ENCODE measurements at places on chromosomes 2 and 18.

GRCh38 chr18:48530399-48531081, 8.3 kb upstream of the CTIF start:
- no peak for DNase-seq

GRCh38 chr2:226644399-226644865, 155.2 kb downstream of the IRS1 start:
- peak; percentile 25 for DNase-seq

GRCh38 chr2:214341646-214342045, 69.2 kb upstream of the VWC2L start:
- DNase-seq, result no peak

- no peak for DNase-seq
Measured at GRCh38 chr2:240630771-240631547, 5.7 kb downstream of the GPR35 start.

GRCh38 chr18:1078301-1078700, 173.6 kb downstream of the ADCYAP1 start:
- DNase-seq, result no peak

DNA sequence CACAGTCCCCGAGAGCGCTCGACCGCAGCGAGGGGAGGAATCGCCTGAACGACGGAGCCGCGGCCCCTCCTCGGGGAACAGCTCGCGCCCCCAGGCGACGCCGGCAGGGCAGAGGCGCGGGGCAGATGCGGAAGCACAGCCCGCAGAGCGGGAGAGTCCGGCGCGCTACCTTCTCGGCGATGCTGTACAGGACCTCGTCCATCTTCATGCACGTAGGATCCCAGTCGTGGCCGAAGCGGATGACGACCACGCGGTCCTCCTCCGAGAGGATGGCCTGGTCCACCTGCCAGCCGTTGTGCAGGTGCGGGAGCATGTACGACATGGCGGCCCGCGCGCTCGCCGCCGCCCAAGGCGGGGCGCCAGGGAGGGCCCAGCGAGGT, 302 bp downstream of the TXNL4A start:
- DNase-seq, result peak; percentile 53

DNA sequence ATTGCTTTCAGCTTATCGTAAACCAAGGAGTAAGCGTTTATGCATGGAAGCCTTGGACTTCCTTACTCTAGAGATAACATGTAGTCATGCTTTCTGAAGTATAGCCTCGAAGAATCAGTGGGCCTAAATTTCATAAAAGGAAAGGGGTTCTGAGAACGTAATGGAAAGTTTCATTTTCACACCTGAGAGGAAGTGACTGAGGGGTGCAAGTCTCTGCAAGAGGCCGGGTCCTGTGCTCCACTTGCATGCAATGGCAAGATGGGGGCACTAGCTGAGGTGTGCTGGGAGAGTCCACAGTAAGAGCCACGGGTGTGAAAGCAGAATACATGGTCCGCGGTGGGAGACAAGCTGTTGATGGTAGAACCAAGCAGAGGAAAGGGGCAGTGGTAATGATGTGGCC, 36.5 kb upstream of the C1D start:
- DNase-seq, result no peak

GRCh38 chr2:15923597-15923996, 16.8 kb upstream of the MYCN start:
- DNase-seq, result no peak

DNA sequence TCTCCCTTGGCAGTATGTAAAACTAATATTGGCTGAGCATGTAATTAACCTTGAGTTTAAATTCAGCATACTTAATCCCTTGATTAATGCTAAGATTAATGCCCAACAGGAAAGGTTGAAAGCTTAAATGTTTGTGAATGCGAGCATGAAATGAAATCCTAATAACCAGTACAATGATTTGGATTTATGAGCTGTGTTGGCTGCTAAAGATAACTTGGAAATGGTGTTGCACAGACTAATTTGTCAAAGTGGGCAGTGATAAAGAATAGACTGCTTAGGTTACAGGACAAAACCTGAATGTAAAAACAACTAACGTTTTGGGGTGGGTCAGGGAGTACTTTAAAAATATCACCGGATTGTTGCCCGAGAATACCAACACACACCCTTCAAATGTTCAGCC, 70.6 kb downstream of the MGAT5 start:
- no peak for DNase-seq

DNA sequence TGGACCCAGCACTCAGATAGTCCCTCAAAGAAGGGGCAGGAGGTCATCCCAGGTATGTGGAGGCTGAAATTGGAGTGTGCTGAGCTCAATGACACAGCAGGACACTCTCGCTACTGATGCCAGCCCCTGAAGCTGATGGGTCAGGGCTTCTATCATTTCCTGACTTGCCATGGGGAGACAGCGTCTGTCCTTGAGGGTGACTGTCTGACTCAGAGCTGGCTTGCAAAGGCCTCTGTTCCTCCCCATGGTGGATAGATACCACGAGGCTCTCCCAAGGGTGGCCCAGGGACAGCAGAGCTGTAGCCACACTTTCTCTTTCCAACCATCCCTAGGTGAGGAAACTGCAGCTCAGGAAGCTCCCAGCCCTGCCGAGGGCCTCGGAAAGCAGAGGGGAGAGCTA, 10.8 kb downstream of the ALPG start:
- DNase-seq, result no peak

DNA sequence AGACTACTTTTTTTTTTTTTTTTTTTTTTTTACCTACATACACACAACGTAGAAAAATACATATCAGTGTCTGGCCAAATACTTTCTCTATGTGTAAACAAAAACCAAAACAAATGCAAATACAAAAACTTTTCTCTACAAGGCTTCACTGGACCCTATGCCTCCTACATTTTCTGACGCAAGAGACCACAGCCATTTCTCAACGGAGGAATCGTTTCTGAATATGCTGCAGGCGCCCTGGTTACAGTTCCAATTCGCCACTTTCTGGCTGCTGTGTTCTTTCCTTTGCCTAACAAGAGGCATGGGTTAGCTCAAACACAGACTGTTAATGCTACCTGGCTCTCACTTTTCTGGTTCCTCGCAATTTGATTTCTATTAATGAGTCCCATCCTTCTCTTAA, 96.4 kb downstream of the EPB41L3 start:
- DNase-seq, result no peak

DNA sequence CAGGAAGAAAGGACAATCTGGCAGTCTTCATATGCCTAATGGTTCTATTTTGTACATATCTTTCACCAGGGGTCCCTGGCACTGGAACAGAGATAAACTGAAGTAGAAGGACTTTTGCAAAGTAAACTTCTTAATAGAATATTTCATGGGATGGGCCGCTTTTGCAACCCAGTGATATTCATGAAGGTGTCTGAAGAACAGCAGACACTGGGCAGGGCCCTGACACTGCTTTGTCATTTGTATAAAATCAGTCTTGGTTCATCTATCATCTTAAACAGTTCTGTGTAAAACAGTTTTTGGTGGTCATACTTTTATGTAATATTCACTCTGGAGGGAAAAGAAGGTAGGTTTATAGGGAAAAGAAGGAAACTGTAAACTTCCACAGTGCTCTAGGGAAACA, 66.4 kb downstream of the TMEM200C start:
- DNase-seq, result no peak

DNA sequence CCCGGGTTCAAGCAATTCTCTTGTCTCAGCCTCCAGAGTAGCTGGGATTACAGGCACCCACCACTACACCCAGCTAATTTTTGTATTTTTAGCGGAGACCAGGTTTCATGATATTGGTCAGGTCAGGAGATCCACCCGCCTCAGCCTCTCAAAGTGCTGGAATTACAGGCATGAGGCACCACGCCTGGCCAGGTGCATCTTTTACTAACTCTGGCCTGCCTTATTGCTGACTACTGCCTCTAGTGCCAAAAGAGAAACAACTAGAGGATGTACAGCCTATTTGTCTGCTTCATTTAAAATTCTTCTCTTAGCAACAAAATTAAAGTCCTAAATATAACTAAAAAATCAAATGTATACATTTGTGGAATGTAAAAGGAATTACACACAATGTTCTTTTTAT, 115.4 kb downstream of the BMPR2 start:
- DNase-seq, result no peak

DNA sequence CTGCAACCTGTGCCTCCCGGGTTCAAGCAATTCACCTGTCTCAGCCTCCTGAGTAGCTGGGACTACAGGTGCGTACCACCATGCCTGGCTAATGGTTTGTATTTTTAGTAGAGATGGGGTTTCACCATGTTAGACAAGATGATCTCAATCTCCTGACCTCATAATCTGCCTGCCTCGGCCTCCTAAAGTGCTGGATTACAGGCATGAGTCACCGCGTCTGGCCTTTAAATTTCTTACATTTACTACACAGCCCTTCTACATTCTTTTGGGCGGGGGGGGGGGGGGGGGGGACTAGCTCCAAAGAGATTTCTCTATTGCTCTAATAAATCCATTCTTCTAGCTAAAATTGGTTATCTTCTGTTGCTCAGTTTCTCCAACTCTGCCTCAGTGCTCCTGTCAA, 964.9 kb upstream of the ACVR2A start:
- DNase-seq, result peak; percentile 2

DNA sequence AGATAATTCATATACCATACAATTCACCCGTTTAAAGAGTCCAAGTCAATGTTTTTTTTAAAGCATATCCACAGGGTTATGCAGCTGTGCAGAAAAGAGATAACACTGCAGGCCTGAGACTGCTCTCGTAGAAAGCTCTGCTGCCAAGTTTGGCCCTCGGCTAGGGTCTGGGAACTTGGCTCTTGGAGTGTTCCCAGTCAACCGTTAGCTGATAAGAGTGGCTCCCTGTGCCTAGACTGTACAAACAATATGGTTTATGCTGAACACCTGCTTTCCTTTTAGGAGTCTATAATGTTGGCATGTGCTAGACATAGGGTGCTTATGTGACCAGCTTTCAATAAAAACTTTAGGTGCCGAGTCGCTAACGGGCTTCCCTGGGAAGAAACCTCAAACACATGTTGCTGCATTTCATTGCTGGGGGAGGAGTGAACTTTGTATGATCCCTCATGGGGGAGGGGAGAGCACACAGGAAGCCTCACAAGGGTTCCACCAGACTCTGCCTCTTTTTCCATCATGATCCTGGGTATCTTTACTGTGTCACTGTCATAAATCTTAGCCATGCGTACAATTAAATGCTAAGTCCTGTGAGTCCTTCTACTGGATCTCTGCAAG, 34.7 kb downstream of the RFX8 start:
- no peak for DNase-seq

DNA sequence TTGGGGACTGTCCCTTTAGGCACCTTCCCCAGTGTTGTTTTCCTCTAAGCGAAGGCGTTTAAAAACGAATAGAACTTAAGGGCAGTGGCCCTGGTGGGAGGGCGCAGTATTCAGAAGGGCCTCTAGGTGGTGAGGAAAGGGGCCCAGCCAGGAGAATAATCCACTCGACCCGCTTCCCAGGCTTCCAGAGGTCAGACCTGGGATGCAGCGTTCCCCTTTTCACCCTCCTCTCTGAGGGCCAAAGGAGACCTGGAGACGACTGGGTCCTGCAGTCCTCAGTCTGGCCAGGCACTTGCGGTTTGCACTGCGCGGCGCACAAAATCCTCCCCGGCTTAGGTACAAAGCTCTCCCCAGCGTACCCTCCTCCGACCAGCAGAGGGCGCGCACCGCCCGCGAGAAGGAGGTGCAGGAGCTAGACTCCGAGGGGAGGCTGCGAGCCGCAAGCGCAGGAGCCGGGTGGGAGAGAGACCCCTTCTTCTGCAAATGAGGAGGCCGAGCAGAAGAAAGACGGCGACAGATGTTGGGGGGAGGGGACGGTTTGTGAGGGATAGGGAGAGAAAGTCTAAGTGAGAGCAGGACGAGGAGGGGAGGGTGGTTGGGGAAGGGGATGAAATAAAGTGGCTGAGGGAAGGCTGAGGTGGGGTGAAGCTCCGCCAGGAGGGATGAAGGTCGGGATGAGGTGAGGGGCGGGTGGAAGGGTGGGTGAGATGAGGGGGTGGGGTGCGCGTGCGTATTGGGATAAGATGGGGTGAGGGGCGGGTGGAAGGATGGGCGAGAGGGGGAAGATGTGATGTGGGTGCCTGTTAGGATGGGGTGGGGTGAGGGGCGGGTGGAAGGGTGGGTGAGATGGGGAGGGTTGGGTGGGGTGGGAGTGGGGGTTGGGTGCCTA, 4.9 kb downstream of the FEV start:
- peak; percentile 74 for DNase-seq

GRCh38 chr2:17226941-17227490, 291.2 kb downstream of the RAD51AP2 start:
- no peak for DNase-seq

- DNase-seq, result no peak
Measured at GRCh38 chr2:63124218-63124617, 73.6 kb downstream of the OTX1 start.

DNA sequence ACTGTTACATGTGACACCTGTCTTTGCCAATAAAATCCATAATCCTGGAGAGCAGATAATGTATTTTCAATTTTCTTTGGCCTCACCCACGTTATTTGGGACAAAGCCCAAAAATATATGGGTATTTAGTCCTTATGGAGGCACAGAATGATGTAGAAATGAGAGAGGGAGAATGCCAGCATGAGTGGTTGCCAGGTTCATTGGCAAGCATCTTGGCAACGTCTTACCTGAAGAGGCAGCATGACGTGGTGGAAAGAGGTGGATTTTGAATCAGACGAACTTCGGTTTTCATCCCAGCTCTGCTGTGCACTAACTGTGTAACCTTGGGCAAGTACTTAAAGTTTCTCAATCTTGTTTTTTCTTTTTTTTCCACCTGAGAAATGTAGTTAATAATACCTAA, 969.6 kb upstream of the PIK3C3 start:
- DNase-seq, result no peak

DNA sequence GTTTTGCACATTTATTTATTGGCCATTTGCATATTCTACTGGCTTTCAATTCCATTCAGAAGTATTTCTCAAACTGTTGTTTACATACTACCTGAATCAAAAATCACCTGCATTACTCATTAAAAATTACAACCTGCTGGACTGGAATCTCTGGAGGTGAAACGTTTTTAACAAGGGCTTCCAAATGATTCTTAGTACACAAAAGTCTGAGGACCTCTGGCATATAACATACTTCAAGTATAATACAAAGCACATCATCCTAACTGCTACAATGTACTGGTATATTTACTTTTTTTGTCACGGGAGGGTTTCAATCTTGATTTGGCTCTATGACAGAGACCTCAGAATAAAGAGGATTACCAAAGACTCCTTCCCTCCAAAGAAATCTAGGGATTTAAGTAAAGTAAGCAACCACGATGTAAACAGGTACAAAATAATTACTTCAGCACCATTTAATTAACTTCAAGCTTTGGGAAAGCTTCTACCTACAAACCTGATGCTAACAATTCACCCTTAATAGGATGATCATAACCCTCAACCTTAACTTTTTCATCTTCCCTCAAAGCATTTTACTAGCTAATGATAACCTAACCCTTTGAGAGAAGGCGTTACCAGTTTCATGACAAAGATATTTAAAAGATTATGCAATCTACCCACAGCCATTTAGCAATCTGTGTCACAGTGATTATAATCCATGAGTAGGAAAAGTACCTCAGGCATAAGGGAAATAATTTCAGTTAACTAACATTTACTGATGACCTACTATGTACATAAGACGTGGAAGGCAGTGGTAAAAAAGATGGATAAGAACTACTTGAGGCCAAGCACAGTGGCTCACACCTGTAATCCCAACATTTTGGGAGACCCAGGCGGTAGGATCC, 24.7 kb downstream of the ATAD2B start:
- DNase-seq, result no peak
